ENCODE measurements at places on chromosomes 6 and 20.

- DNase-seq: no peak
Measured at GRCh38 chr20:42532831-42533230, 656.9 kb downstream of the PTPRT start.

DNA sequence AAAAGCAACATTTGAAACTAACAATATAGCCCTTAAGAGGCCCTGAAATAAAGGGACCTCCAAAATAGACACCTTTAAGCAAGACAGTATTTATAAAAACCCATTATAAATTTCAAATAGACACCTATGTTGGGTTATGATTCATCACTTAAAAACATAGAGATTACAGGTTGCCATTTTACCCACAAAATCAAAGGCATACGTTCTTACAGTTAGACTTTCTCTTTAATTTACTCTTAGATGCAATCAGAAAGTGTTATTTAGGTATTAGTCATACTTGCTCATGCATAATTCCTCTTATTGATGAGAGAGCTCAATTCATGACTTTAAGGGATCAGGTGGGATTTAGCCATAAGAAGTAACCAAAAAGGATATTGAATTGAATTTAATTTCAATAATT, 51.5 kb upstream of the TMEM200A start:
- DNase-seq: no peak

DNA sequence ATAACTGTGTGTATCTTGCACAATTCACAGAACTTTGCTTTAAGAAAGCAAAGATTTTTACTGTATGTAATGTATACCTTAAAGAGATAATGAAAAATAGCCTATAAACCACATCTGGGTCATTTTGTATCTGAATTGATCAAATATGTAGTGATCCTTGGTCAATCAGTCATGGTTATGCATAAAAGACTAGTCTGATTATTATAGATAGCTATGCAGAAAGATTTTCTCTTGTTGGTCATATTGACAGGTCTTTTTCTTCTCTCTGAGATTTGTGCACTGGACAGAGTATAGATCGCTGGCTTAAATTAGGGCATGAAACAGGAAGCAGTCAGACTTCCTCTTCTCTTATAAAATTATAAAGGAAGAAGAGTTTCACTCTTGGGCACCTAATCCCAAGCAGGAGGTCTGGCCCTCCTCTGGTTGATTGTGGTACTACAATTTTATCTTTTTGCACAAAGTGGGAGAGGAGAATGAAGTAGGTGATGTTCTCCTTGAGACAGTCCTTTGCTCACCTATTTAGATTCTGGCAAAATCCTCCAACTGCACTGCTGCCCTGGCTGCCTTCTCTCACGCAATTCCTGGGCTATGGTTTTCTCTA, 380.9 kb upstream of the RGS17 start:
- no peak for DNase-seq

DNA sequence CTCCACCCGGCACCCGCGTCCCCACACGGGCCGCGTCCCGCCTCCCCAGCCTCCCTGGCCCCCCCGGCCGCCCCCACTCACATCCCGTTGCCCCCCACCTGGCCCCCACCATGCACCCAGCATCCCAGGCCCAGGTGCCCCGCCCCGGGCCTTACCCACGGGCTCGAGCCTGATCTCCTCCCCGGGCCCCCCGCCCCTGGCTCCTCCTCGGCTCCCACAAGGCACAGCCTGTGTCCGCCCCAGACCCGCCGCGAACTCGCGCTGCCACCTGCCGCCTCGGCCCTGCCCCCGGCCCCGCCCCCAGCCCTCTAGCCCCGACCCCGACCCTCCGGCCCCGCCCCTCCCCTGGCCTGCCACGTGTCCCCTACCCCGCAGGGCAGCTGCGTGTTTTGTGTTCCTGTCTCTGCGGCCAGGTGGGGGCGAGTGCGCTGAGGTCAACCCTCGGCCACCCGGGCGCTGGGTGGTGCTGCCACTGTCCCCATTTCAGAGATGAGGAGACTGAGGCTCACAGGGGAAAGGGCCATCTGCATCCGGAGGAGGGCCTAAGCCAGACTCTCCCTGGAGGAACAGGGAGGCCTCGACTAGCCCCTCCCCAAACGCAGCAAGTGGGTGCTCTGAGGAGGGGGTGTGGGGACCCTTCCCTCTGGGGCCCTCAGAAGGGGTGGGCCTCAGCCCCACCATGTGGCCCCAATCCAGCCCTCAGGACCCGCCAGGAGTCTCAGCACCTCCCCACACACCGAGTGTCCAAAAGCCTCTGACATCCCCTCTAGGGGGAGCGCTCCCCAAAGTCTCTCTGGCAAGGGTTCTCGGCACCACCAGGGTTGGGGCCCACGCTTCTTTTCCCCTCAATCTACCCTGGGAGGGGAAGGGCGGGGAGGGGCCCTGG, 99.8 kb downstream of the TAF4 start:
- DNase-seq: no peak

GRCh38 chr20:34581341-34582184, 23.0 kb downstream of the MAP1LC3A start:
- no peak for DNase-seq

GRCh38 chr6:98092331-98092730, 742.0 kb upstream of the POU3F2 start:
- DNase-seq: no peak

- DNase-seq: no peak
Measured at GRCh38 chr20:17442588-17442987, 88.6 kb downstream of the BFSP1 start.

DNA sequence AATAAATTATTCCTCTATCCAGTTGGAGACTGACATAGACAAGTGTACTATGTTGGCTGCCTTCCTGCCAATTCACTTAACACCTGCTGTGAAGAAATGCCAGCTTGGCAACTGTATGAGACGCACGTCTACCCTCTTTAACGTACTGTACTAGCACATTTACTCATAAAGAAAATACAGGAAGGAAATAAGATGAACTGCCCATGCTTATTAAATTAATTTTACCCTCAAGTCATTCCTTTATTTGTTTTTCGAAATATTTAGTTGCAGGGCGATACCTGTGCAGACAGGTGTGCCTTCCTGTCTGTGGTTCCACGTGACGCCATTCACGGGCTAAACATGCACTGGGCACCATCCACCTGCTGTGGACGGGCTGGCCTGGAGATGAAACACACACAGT, 52.0 kb downstream of the PSMG4 start:
- no peak for DNase-seq

DNA sequence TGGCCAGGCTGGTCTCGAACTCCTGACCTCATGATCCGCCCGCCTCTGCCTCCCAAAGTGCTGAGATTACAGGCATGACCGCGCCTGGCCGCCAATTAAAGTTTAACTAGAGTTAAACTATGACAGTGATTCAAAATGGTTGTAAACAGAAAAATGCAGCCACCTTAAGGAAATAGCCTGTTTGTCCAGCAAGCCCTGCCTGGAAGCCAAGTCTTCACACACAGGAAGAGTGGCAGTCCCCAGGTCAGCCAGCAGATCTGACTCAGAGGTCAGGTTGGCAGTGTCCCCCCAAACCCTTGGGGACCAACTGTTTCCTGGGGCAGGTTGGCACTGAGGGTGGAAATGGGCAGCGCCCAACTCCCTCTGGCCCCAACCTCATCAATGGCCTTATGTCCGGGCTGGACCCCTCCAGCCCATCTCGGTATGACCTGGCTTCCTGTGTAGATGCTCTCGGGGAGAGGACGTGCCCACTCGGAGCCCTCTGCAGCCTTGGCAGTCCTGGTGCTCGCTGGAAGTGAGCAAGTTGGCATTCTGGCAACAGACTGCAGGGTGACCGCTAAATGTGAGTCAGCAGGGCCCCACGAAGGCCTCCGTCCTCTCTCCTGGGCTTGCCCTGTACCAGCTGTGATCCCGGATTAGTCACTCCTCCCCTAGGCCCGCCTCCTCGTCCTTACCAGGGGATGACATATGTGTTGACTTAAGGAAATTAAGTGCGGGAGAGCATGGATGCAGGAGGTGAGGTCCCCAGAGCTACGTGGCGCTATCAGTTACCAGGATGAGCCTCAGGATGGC, 9.7 kb upstream of the HSP90AB1 start:
- peak; percentile 57 for DNase-seq

DNA sequence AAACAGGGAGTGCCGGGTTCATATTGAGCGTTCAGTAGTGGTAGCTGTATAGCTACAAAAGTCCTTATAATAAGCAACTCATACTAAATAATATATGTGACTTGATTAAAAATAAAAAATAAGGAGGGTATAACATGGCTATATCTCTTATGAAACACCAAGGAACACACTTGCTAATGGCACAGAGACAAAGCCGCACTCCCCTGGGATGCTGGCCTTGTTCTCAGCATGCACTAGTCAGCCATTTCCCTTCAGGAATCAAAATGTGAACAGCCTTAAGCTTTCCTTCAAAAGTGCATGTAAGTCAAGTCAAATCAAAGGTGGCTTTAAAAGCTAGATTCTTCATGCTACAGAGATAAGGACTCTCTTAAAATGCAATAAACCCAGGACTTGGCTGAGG, 9.4 kb downstream of the HMGCLL1 start:
- no peak for DNase-seq

GRCh38 chr20:23548408-23548807, 19.9 kb downstream of the CST9L start:
- no peak for DNase-seq

DNA sequence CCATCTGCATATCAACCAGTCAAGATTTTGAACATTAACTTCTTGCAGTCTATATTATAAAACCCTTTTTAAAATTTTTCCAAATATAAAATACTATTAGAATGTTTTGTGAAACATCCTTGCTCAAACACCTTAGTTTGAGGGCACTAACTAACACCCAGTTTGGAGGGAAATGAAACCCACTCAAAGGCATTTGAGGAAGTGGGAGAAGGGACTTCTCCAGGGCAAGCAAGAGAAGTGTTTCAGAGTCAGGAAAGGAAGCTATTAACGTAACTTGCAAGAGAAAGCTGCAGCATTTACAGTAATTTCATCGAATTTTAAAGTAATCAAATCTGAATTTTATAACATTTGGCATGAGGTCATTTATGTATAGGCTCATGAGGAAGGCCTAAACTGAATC, 21.3 kb downstream of the MTFR2 start:
- no peak for DNase-seq

DNA sequence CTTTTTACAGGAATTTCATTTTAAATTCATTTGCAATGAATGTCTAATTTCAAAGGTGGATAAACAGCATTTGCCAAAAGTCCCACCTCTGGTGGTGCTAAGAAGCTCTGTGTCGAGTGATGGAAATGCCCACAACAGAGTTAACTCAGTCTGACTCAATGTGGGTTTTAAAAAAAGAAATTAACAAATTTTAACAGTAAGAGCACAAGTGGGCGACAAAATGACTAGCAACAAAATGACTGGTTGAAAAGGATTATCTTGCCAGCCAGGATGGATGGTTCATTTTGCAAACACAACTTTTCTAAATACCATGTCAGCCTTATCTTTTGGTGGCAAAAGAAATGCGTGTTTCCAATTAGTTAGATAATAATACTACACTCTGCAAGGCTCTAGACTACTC, 14.3 kb upstream of the TAGAP start:
- DNase-seq: no peak

DNA sequence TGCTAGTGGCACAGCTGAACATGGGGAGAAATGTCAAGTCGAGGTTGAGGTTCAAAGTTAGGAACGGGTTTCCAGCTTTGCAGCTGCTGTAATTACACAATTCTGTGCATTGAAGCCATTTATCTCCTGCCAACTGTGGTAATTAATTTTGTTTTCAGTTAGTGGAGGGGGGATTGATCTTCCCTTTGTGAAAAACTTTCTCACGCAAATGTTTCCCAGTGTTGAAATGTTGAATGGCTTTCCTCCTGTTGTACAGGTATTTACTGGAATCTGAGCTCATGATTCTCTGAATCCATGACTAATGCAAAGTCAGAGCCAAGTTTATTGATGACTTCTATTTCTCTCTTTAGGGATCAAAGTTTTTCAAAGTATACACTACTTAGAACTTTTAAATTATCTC, 198.4 kb upstream of the SLC35B3 start:
- DNase-seq: no peak

- DNase-seq: no peak
Measured at GRCh38 chr6:155100087-155100486, 105.0 kb downstream of the TIAM2 start.

DNA sequence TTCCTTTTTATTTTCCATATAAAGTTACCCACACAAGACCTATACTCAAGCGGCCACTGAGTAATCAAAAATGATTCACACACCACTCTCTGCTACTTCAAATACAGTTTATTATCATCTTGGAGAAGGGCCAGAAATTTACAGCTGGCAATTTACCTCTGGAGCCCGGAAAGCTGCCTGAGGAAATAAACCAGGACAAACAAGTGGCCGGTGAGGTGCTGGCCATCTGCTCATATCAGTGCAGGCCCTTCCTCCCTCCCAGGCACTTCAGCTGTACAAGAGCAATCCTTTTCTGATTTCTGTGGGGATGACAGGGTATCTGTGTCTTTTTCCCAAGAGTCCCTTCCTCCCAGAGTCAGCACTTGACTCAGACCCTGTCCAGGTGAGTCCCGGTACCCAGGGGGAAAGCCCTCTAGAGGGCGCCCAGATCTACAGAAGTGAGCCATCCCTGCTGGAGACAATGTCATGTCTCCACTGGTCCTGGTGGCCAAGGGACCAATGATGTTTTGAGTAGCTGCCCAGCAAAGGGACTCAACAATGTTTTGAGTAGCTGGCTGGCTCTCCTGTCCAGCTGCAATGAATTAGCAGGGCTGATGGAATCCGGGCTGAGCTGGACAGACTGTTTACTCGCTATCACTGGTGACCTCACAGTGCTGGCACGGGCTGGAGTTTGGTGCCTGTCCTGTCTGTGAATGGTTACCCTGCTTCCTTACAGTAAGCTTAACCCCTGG, 23.6 kb downstream of the LRP11 start:
- DNase-seq: peak; percentile 29

DNA sequence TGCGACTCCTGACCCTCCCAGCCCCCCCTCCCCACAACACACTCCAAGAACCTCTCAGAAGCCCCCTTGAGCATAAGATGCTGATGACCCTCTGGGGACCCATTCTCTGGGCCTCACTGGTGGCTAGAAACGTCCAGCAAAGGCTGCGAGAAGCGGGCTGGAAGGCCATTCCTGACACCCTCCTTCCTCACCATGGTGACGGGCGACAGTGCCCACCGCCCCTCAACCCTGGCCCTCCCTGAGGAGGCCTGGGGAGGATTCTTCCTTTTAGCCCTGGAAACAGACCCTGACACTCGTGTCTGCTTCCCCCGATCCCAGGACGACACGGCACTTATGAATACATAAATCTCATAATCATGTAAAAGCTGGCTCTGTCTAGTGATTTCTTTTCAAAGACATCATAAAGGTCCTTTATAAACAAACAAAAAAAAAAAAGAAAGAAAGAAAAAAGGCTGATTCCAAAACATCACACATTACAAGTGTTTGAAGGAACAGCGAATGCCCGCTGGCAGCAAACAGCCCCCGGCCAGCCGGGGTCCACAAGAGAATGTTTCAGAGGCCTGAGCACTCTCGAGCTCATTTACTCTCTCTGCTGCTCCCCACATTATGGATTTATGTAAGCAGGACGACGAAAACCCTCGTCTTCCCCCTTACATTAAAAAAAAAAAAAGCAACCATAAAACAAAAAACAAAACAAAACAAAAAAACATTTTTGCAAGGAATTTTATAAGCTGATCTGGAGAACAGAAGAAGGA, 40.7 kb downstream of the PREX1 start:
- DNase-seq: no peak

GRCh38 chr6:56002336-56002735, 126.9 kb upstream of the BMP5 start:
- DNase-seq: no peak

All from stimulated activated CD8-positive, alpha-beta memory T cell treated with anti-CD3 and anti-CD28 coated beads, Interleukin-2, amount 100 ng/mL, for 48 hours (primary cell).